RKO (cell line): ENCODE measurements at places on chromosomes 11 and 22.
A peak's percentile ranks its signal among the peaks of the same experiment; 100 is the strongest.

DNA sequence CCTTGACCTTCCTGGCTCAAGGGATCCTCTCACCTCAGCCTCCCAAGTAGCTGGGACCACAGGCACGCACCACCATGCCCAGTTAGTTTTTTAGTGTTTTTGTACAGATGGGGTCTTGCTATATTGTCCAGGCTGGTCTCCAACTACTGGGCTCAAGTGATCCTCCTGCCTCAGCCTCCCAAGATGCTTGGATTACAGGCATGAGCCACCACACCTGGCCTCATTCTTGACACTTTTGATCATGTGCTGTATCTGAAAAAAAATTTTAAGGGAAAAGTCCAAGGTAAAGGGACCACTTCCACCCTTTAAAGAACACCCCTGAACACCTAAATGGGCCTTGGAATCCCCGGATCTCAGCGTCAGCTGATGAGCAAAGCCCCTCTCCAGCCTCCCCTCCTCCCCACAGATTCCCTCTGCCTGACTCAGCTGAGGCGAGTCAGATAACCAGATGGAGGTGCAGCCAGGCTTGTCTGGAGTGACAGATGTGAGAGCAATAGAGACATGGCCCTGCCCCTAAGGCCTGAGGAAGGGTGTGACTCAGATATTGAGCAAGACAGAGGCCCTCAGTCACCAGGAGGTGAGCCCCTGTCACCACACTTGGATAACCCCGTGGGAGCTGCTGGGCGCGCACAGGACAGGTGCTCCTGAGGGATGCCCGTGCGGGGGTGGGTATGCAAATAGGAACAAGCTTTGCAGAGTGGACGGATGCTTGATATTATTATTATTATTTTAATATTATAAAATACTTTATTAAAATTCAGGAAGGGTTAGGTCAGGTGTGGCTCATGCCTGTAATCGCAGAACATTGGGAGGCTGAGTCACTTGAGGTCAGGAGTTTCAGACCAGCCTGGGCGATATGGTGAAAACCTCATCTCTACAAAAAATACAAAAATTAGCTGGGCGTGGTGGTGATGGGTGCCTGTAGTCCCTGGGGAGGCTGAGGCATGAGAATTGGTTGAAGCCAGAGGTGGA is 5.0 kb upstream of the CCDC88B start:
- DNase-seq = peak; percentile 98

DNA sequence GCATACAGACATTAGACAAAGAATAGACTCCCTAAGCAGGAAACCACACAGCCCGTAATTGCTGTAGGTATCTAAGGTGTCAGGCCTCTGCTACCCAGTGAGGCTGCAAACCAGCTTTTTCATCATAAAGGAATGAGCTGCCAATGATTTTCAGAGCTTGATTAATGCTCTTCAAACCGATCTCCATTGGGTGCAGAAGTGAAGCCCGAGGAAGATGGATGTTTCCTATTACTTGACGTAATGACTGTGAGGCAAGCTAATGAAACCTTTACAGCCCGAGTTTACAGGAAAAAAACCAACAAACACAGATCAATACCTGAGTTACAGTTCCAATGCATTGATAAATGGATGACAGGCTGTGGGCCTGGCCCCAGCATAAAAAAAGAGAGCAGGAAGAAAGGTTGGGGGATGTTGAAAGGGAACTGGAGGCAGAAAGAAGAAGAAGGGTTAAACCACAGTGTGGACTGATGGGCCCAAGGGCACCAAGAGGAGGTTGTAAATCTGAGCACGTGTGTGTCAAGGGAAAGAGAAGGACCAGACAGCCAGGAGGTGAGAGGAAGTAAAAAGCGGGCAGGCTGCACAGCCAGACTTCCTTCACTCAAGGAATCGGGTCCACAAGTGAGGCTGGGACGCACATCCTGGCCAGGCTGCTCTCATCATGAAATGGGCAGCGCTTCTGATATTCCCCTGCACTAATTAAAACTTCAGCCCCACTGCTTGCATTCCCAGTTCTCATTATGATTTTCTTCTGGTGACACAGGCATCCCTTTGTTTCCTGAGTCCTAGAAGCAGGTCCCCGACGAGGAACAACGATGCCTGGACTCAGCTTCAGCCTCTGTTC is 70.6 kb upstream of the NTM start:
- DNase-seq = no peak

GRCh38 chr11:40302669-40303068 is 1156.8 kb downstream of the LRRC4C start:
- no peak for DNase-seq

GRCh38 chr22:47171441-47172221 is 409.2 kb downstream of the TBC1D22A start:
- no peak for DNase-seq

DNA sequence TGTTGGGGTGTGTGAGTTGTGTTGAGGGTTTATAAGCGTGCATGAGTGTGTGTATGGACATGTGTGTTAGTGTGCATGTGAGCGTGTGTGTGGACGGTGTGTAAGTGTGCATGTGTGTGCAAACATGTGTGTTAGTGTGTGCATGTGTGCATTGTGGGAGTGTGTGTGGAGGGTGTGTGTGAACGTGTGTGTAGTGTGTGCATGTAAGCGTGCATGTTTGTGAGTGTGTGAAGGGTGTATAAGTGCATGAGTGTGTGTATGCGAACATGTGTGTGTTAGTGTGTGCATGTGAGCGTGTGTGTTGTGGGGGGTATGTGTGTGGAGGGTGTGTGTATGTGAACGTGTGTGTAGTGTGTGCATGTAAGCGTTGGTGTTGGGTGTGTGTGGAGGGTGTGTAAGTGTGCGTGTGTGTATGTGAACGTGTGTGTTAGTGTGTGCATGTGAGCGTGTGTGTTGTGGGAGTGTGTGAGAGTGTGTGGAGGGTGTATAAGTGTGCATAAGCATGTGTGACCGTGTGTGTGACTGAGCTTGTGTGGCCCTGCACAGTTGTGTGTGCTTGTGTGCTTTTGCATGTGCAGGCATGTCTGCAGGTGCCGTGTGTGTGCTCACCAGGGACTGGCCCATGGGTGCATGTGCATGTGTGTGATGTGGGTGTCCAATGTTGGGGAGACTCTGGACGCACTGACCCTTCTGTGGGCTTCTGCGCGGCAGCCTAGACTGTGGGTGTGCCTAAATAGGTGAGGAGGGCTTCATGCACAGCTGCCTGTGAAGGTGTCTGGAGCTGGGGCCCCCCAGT is 866.2 kb downstream of the TBC1D22A start:
- DNase-seq = no peak

DNA sequence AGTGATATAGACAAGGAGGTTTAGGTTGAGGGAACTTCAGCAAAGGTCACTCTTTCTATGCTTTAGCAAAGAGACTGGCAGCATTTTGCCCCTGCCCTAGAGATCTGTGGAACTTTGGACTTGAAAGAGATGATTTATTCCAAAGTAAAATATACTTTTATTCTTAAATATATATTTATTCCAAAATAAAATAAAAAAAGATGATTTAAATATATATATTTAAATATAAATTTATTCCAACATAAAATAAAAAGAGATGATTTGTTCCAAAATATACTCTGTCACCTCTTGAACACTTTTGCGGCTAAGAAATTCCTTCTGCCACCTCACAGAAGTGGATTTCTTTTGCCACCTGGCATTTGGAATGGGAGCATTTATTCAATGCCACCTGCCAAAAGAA is 521.3 kb upstream of the CHORDC1 start:
- no peak for DNase-seq

DNA sequence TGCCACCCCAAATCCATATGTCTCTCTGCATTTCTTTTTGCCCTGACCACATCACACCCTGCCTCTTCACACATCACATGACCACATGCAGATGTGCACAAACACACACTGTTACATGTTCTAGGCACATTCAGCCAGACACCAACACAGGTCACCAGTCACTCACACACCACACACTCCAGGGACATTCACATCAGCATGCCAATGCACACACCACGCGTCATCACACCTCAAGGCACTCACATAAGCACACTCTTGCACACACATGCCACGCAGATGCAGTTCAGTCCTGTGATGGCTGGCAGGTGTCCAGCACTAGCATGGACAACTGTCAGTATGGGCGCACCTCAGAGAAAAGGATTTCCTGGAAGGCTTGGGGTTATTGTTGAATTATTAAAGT is 77.0 kb upstream of the MYOD1 start:
- no peak for DNase-seq

DNA sequence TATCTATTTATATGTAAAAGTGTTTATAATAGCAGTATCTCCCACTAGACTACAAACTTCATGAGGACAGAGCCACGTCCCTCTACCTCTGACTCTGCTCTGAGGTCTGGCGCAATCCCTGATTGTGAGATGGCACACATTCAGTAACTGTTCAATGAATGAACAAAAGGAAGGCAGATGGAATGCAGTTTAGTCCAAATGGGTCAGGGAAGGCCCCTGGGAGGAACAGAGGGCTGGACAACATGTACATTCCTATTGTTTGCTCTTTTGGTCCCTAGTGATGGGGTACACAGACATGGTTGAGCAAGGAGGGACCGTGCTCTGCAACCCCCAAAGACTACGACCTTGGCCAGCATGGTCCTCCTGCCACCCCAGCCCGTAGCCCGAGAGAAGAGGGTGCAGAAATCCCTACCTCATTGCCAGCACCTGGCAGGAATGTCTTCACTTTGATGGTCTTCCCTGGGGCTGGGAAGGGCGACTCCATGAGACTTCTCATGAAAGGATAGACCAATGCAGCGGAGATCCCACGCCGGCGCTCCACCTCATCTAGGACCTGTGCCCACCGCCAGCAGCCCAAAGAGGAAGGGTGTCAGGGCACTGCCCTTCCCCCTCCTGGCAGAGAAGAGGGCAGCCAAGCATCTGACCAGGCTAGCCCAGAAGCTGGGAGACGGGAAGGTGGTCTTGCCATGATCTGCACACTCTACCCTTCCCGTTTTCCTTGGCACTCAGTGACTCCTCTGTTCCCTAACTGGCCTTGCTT is 24.3 kb downstream of the RPL27A start:
- DNase-seq = no peak

- no peak for DNase-seq
These were observed 195.9 kb downstream of the CSNK2A3 start for GRCh38 chr11:11157185-11157584.

DNA sequence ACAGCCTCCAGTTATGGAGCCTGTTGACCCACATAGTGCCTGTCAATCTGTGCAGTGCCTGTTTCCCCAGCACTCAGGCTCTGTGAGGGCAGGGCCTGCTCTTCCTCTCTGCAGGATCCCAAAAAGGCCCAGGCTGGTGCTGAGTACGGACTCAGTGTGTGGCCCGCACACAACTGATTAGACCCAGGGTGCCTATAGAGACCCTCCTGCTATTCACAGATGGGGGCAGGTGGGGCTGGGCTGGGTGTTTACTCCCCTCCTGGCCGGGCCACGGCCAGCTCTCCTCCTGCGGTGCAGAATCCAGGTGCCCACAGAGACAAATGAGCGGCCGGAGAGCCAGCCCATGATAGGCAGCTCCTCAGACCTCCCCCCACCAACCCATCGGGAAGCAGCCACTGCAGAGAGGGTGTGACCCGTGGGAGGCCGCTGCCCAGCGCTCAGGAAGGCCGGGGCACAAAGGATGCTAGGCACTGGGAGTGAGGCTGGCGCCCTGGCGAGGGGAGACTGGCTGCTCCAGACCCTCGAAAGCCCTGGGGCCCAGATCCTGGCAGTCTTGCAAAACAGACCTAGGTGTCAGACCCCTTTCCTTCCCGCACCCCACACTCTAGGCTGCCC is 239.0 kb downstream of the CTTN start:
- no peak for DNase-seq

DNA sequence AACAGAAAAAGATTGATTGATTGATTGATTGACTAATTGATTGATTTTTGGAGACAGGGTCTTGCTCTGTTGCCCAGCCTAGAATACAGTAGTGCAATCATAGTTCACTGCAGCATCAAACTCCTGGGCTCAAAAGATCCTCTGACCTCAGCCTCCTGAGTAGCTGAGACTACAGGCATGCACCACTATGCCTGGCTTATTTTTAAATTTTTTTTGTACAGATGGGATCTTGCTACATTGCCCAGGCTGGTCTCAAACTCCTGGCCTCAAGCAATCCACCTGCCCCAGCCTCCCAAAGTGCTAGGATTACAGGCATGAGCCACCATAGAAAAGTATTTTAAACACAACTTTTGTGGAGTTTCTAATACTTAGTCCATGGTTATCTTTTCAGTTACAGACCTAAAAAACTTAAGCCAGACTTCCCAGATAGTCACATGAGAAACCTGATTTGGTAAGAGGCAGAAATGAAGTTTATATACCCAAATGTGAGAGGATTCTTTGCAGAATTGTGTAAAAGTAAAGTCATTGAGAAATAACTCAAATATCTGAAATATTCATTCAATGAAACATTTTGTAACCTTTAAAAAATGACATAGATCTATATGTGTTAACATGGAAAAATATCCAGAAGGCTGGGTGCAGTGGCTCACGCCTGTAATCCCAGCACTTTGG is 186.5 kb downstream of the SWAP70 start:
- DNase-seq = no peak

- no peak for DNase-seq
These were observed 153.7 kb downstream of the FEZ1 start for GRCh38 chr11:125342281-125342930.

- DNase-seq = no peak
These were observed 246.8 kb upstream of the KIRREL3 start for GRCh38 chr11:127247261-127247851.

- peak; percentile 73 for DNase-seq
These were observed 473 bp downstream of the FNBP4 start for GRCh38 chr11:47766509-47767227.

- no peak for DNase-seq
These were observed 61.5 kb downstream of the MSANTD4 start for GRCh38 chr11:105960252-105961245.
